Activated T-cell treated with anti-CD3 and anti-CD28 coated beads for 1 hour (primary cell): ENCODE measurements at places on chromosomes 3 and 15.

GRCh38 chr3:66392966-66393332 is 107.9 kb downstream of the LRIG1 start:
- DNase-seq: no peak

DNA sequence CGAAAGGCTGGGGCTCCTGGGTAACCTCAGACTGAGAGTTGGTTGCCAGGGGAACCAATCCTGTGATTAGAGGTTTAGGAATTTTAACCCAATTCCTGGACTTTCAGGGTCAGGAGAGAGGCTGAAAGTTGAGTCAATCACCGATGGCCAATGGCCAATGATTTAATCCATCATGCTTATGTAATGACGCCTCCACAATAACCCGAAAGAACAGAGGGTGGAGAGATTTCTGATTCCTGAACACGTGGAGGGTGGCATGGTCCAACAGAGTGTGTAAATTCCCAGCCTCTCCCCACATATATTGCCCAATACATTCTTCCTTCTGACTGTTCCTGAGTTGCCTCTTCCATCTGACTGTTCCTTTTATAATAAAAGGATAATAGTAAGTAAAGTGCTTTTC is 137.2 kb upstream of the CBLB start:
- DNase-seq: no peak

- no peak for DNase-seq
Measured at GRCh38 chr15:87450314-87450713, 806.2 kb downstream of the NTRK3 start.

GRCh38 chr3:49161808-49162530 is 4.2 kb downstream of the CCDC71 start:
- DNase-seq: no peak

DNA sequence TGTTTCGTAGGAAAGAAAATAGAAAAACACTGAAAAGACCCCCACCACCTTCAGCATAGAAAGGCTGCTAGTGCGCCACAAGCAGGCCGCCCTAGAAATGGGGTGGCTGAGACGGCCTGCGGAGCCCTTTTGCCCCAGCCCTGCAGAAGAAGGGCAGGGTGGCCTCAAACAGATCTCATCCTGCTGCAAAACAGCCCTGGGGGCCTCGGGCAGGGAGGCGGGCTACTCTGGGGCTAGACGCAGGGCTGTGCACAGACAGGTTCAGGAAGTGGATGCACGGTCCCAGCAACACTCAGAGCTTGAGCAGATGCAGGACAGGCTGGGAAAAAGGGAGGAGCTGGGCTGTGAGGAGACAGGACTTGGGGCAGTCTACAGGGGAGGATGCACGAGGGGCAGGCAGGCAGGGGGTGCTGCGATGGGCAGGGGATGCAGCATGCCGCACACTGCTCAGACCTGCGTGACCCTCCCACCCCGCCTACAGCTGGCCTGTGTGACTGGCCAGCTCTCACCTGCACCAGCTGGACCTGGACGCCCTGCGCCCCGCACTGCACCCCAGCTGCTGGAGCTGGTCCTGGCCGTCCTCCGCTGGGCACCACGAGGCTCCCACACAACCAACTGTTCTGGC is 34.3 kb downstream of the ZXDC start:
- DNase-seq: no peak

DNA sequence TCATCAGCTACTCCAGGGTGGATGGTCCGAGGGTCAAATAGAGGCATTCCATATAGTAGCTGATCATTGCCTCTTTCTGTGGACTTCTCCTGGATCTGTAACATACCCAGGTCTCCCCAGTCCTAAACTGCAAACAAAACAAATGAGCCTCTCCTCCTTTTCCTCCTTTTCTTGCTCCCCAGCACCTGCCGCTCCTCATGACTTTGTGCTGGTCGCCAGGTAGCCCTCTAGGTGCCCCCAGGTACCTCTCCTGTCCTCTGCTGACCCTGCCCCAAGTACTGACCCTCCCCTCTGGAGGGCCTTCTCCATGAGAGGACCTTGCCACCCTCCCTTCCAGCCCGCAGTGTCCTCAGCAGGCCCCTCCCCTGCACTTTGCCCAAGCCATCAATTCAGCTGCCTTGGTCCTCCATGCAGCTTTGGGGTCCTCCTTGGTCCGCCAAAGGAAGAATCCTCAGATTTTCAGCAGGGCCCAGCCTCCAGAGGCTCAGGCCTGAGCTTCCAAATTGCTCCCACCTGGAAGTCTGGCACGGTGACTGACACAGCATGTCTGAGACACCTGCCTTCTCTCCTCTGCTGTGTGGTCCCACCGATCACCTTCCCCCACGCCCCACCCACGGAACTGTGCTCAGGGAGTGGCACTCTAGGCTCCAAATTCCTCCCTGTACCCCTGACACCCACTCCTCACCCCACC is 111.0 kb downstream of the LRRK1 start:
- no peak for DNase-seq

- DNase-seq: no peak
Measured at GRCh38 chr3:18007980-18008379, 265.5 kb upstream of the TBC1D5 start.

- no peak for DNase-seq
Measured at GRCh38 chr3:47376393-47376792, 4.4 kb upstream of the PTPN23 start.

DNA sequence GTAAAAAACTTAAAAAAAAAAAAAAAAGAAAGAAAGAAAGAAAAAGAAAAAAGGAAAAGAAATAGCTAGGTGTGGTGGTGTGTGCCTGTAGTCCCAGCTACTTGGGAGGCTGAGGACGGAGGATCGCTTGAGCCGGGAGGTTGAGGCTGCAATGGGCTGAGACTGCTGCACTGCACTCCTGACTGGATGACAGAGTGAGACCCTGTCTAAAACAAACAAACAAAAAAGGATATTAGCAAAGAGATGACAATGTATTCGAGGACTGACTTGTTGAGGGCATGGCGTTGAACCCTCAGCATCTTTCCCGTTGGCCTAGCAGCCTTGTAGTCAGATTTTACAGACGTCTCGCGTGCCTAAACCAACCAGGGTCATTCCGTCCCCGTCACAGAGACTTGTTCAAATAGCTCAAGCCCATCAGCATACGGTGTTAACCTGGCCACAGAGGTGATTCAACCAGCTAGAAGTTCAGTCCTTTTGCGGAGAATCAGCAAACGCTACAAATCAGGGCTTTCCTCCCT is 528 bp upstream of the NIT2 start:
- DNase-seq: no peak
